ENCODE measurements at places on chromosomes 5 and 9. TPM values are rescaled to one million over a fixed set of nuclear protein-coding genes. Genes with fewer than 3 reads are reported as not detected.

GRCh38 chr5:53288511-53288910 is 179.0 kb upstream of the MOCS2 start:
- no peak for DNase-seq

- no peak for DNase-seq
These were observed 153.7 kb downstream of the INSYN2B start for GRCh38 chr5:169826618-169827017.

GRCh38 chr9:95496687-95497086 is 20.1 kb downstream of the PTCH1 start:
- DNase-seq = no peak

DNA sequence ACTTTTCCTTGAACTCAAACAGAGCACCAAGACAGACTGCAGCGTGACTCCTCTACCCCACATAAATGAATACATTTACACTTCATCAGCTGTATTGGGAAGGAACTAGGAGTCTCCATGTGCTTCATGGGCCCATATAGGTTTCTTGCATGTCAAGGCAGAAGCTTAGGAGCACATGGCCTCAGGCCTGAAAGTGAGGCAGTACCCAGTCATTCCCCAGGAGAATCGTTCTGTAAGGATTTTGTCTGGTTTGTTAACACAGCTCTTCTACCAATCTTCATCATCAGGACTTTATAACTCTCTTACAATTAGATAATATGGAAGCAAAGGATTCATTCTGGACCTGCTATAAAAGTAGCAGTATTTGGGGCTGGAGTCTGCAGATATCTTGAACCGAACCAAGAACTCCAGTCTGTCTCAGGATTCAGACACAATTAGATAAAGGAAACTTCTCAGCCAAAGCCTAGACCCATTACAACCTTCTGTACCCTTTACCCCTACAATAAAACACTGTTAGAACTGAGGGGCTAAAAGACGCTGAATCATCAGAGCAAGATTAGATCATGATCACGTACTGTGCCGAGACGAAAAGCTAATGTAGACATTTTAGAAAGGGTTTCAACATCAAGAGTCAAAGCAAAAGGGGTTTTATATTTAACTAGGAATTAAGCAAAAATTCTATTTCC is 385.5 kb upstream of the SLC30A5 start:
- no peak for DNase-seq

- DNase-seq = no peak
These were observed 2.7 kb upstream of the EBF1 start for GRCh38 chr5:159102311-159102934.

DNA sequence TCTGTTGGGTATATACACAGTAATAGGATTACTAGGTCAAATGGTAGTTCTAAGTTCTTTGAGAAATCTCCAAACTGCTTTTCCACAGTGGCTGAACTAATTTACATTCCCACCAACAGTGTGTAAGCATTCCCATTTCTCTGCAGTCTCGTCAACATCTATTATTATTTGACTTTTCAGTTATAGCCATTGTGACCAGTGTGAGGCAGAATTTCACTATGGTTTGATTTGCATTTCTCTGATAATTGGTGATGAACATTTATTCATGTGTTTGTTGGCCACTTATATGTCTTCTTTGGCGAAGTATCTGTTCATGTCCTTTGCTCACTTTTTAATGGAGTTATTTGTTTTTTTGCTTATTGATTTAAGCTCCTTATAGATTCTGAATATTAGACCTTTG is 596.2 kb upstream of the DAB2 start:
- no peak for DNase-seq

Gene TMC1
- total RNA-seq = not detected

Gene IFNA13
- not detected for total RNA-seq

Gene EMB
- 277 TPM for total RNA-seq

GRCh38 chr9:7313389-7313788 is 486.2 kb downstream of the DMAC1 start:
- DNase-seq = no peak

Gene CCIN
- total RNA-seq = not detected

GRCh38 chr5:33075731-33076130 is 364.6 kb downstream of the NPR3 start:
- no peak for DNase-seq

- DNase-seq = no peak
These were observed 14.9 kb downstream of the DNLZ start for GRCh38 chr9:136348691-136349090.

Gene FAM174A
- 5.1 TPM for total RNA-seq

Gene TARS1
- total RNA-seq = 126 TPM

GRCh38 chr5:76556511-76557221 is 66.5 kb downstream of the F2RL2 start:
- no peak for DNase-seq

DNA sequence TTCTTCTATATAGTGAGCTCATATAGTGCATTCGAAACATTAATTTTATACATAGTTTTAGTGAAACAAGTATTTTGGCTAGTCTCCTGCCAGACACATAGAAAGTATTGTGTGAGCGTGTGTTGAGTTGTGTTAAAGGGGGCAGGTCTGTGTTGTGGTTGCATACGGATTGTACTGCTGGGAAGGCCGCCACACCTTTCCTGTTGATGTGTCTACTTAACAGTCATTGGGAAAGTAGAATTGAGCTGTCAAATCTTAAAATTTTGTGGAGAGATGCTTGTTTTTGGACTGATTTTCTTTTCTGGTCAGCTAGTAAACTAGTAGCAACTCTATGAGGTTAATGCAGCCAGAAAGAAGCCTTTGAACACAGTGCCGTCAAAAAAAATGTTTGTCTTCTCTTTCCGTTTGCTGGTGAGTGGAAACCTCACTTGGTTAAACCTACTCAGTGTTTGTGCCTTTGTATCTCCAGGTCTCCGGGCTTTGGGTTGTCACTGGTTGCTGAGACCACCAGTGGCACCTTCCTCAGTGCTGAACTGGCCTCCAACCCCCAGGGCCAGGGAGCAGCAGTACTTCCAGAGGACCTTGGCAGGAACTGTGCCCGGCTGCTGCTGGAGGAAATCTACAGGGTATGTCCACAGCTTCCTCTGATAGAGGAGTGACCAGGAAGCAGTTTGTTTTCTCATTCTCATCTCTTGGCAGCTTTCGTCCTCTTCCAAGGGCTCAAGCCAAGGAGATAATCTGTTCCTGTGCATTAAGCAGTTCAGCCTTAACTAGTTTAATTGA is 51.5 kb downstream of the RCL1 start:
- no peak for DNase-seq

- DNase-seq = no peak
These were observed 60.5 kb downstream of the ANKH start for GRCh38 chr5:14810928-14811572.

Data from CD4-positive, alpha-beta memory T cell (primary cell).